ENCODE measurements at places on chromosomes 12 and 14.

DNA sequence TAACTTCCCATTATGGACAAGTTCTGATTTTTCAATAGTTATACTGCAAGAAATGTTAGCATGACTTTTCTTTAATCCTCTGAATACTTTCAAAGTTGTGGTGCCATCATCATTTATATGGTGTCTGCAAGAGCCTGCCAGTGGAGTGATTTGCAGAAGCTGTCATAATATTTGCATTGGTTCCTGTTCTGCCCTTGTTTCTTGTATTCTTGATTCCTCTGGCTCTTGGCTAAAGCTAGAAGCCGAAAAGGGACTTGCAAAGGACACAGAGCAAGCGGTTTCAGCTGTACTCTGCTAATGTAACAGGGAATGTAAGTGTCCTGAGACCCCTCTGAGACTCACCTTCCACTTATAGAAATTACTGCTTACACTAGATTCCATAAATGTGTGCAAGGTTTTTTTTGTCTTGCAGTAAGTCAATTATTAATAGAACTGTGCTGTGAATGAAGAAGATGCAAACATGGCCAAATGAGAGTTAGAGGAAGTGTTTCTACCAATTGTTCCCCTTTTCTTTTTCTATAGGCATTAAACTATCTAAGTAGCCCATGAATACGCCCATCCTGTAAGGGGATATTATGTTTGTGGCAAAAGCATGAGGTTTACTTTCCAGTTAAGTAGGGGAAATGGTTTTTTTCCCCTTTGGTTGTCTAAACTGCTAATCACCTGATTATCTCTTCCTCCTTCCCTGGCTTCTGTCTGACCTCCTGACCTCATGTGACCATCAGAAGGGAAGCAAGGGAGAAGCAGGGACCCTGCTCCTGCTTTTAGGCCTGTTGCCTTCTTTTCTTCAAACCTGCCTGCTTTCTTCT is 5.3 kb downstream of the DYRK4 start:
- no peak for DNase-seq

- no peak for DNase-seq
Measured at GRCh38 chr14:94376108-94376975, 12.1 kb downstream of the SERPINA1 start.

GRCh38 chr12:72203764-72204335 is 68.3 kb upstream of the TRHDE start:
- DNase-seq = no peak

GRCh38 chr14:60651796-60652673 is 2.8 kb upstream of the SIX1 start:
- no peak for DNase-seq

DNA sequence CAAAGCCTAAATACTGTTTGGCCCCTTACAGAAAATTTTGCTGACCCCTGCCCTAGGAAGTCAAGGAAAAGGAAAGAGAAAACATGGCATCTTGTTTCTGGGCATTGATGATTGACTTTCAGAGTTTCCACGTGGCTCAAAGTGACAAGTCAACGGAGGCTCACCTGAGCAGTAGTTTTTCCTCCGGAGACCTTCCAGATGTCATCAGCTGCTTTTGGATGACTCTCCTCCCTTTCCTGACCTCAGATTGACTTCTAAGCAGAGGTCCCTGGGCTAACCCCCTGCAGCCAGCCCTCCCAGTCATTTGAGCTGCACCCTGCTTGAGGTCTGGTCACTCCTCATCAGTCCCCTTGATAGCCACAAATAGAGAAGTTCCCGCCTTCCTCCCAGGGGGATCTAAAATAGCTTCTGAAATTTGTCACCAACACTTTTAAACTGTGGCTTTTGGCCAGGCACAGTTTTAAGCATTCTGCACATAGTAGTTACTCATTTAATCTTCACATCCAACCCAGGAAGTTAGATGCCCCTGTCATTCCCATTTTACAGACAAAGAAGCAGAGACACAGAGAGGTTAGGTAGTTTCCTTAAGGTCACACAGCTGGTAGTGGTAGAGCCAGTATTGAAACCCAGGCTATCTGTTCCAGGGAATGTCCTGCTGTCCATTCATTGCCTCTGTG is 143.4 kb downstream of the CHST11 start:
- DNase-seq = no peak

DNA sequence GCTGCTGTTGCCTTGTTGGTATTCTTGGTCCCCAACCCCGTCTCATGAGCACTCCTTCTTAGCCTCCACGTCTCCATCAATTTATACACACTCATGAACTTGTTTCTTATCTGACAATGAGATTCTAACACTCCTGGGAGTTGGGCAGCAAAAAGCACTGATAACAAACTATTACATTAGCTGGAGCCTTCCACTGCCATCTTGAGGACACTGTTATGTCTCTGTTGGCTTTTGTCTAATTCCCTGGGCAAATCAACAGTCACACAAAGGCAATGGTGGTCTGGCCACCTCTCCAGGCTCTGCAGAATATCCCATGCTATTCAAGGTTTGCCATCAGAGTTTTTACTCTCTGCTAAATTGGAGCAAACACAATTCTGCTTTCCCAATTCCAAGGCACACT is 117.8 kb upstream of the COCH start:
- no peak for DNase-seq

DNA sequence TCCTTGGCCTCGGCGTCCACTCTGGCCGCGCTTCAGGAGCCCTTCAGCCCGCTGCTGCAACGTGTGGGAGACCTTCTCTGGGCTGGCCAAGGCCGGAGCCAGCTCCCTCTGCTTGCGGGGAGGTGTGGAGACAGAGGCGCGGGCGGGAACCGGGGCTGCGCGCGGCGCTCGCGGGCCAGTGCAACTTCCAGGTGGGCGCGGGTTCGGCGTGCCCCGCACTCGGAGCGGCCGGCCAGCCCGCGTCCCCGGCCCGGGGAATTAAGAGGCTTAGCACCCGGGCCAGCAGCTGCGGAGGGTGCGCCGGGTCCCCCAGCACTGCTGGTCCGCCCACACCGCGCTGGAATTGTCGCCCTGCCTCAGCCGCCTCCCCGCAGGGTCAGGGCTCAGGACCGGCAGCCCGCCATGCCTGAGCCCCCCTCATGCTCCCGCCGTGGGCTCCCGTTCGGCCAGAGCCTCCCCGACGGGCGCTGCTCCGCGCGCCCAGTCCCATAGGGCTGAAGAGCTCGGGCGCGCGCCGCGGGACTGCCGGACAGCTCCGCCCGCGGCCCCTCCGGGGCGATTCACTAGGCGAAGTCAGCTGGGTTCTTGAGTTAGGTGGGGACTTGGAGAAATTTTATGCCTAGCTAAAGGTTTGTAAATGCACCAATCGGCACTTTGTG is 673.9 kb downstream of the SLC16A7 start:
- DNase-seq = no peak

- DNase-seq = no peak
Measured at GRCh38 chr14:102629011-102629444, 36.6 kb downstream of the RCOR1 start.

- no peak for DNase-seq
Measured at GRCh38 chr12:12896260-12896659, 4.9 kb downstream of the GPRC5A start.

GRCh38 chr12:25730489-25731349 is 177.6 kb upstream of the LMNTD1 start:
- no peak for DNase-seq

- DNase-seq = no peak
Measured at GRCh38 chr12:2306012-2306411, 253.2 kb downstream of the CACNA1C start.

DNA sequence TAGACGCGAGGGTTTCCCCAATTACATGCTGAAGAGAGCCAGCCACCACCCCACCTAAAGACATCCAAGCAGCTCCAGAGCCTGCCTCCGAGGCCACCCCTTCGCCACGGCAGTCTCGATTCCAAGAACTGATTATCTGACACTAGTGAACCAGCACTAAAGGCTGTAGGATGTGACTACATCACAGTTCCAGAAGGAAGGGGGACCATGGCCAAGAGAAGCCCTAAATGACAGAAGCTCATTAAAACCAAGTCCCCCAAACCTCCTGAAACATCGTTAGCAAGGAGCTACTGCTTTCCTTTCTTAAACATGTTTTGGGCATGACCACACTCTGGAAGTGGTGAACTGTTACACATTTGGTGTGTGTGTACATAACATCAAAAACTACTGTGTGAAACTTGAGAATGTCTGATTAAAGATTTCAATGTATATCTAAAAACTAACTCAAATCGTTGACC is 88.2 kb downstream of the DUSP16 start:
- no peak for DNase-seq

GRCh38 chr14:65910108-65910786 is 497.7 kb downstream of the FUT8 start:
- DNase-seq = no peak

DNA sequence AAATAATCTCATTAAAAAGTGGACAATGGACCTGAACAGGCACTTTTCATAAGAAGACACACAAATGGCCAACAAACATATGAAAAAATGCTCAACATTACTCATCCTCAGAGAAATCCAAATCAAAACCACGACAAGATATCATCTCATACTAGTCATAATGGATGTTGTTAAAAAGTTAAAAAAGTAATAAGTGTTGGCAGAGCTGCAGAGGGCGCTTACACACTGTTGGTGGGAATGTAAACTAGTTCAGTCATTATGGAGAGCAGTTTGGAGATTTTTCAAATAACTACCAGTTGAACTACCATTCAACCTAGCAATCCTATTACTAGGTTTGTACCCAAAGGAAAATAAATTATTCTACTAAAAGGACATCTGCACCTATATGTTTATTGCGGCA is 47.2 kb downstream of the FOXG1 start:
- no peak for DNase-seq

- no peak for DNase-seq
Measured at GRCh38 chr14:71398450-71398849, 491.2 kb downstream of the PCNX1 start.

- DNase-seq = no peak
Measured at GRCh38 chr12:93425736-93426411, 15.9 kb downstream of the UBE2N start.

GRCh38 chr14:93050761-93051160 is 65.0 kb downstream of the ITPK1 start:
- DNase-seq = no peak

DNA sequence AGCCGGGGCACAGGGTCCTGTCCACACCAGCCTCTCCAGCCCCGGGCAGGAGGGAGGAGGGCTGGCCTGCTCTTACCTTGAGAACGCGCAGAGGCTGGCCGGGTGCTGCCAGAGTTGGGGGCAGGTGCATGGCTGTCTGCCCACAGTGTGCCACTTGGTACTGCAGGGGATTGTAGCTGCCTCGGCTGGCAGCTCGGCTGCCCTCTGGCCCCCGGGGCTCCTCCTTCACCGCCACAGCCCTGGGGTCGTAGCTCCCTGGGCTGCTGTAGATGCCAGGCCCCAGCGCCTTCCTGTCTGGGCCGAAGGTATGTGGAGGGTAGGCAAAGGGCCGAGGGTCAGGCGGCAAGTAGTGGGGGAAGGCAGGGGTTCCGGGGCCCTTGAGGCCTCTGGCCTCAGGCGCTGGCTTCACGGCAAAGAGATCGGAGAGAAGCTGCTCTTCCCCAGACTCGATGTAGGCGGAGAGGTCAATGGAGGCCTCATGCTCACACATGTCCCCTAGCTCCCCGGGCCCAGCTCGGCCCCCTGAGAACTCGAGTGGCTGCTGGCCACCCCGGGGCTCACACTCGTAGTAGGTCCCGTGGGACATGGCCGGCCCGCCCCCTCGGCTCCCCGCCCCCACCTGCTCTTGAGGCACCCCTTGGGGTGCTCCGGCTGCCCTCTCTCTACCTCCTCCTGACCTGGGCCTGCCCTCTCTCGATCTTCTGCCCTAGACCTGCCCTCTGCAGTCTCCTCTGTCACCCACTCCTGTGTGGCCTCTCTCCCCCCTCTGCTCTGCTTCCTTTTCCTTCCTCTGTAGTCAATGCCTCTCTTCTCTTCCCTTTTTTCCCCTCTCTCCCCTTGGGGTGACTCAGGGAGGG is at the start of gene CEBPE:
CEBPE (minus strand) TSS at position 750 of the 857 bp plus-strand sequence; CDS start at position 586, 164 bp downstream.
- no peak for DNase-seq

GRCh38 chr12:103928682-103929045 is 1.5 kb upstream of the HSP90B1 start:
- no peak for DNase-seq
